Transverse colon (tissue), 4 donors: ENCODE measurements at places on chromosomes 2 and 18. TPM values are rescaled to one million over a fixed set of nuclear protein-coding genes. Genes with fewer than 3 reads are reported as not detected.

GRCh38 chr18:55322178-55322735 lies 265.7 kb downstream of the TCF4 start:
- peak overlapping the region; percentile 52 for H3K4me3 ChIP-seq
- H3K4me1 ChIP-seq: peaks cover 4% of the 10 kb centered on the region
- no peaks in the 10 kb centered on the region for H3K36me3 ChIP-seq
- DNase-seq: peak; percentile 75
- H3K27me3 ChIP-seq: peaks cover 16% of the 10 kb centered on the region

DNA sequence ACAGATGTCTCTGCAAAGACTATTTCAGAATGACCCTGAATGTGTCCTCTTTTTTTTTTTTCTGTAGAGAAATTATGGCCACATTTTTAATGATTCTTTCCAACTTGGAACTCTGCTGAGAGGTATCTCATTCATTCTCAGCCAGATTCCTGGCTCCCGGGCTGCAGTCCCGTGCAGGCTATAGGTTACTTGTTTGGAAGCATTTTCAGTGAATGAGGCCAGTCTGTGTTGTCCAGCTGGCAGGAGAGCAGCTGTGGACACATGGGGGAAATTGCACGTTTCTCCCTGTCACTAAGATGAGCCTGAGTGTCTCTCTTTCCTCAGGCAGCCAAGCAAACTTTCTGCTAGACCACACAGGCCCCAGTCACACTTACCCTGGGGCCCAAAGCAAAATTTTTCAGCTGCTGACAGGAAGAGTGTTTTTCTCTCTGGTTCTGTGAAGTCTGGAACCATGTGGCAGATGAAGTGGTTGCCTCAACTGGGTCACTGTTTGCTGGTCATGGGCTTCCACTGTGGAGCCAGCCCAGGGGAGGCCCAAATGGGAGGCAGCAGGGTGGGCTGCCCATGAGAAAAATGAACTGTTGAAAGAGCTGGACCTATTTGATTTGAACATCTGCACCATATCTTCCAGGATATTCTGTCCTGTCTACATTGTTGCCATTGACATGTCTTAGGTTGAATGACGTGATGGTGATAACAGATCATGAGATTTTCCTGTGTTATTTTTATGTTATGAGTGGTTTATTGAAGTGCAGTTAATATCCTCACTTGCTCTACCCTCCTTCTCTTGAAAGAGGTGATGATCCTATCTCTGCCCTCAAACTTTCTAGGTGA lies 431.2 kb downstream of the LPIN1 start:
- no peaks in the 10 kb centered on the region for H3K27me3 ChIP-seq
- peak overlapping the region; percentile 14 for H3K27ac ChIP-seq
- no peaks in the 10 kb centered on the region for H3K36me3 ChIP-seq
- no peak overlapping the region for H3K4me3 ChIP-seq

DNA sequence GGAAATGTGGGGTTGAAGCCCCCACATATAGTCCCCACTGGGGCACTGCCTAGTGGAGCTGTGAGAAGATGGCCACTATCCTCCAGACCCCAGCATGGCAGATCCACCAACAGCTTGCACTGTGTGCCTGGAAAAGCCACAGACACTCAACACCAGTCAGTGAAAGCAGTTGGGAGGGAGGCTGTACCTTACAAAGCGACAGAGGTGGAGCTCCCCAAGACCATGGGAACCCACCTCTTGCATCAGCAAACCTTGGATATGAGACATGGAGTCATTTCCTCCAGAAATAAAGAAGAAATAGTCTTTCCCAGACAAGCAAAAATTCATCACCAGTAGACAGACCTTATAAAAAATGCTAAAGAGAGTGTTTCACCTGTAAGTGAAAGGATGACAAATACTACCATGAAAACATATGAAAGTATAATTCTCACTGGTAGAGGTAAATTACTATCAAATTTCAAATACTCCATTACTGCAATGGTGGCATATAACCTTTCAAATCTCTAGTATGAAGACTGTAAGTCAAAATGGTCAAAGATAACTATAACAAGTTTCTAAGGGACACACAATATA lies 152.6 kb upstream of the EPHA4 start:
- no peaks in the 10 kb centered on the region for H3K4me1 ChIP-seq
- H3K4me3 ChIP-seq: no peak overlapping the region
- no peaks in the 10 kb centered on the region for H3K27me3 ChIP-seq

DNA sequence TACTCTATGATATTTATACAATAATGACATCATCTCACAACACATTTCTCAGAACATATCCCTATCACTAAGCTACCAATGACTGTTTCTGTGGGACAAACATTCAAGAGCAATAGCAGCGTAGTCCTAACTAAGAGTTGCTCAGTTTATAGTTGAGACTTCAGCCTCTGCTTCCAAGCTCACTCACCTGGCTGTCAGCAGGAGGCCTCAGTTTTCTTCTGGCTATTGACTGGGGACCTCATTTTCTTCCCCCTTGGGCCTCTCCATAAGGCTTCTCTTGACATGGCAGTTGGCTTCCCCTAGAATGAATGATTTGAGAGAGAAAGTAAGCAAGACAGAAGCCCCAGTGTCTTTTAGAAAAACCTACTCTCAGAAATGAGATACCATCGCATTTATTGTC lies 85.9 kb downstream of the ARMC9 start:
- no peak overlapping the region for H3K27ac ChIP-seq
- peaks cover 15% of the 10 kb centered on the region for H3K4me1 ChIP-seq
- H3K4me3 ChIP-seq: no peak overlapping the region
- H3K36me3 ChIP-seq: no peaks in the 10 kb centered on the region
- DNase-seq: no peak
- no peaks in the 10 kb centered on the region for H3K27me3 ChIP-seq

Gene FLACC1
- 4.3 TPM for total RNA-seq
